OCI-LY7 (cell line): ENCODE measurements at places on chromosomes 13 and 19. TPM values are rescaled to one million over a fixed set of nuclear protein-coding genes. Genes with fewer than 3 reads are reported as not detected.

ZNF615 gene
- not detected in 2 replicates for total RNA-seq

PROZ gene
- total RNA-seq = not detected in 2 replicates

DNA sequence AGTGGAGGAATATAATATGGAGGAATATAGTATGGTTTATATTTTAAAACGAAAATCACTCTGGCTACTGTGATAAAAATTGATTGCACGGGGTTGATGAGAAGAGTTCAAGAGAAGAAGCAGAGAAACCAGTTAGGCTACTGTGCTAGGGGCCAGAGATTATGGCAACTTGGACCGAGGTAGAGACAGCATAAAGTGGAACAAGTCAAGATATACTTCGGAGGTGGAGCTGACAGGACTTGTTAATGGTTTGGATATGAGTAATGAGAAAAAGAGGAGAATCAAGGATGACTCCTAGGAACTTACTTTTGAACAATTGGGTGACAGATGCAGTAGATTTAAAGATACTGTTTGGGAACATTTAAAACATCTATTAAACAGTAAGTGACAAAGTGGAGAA, 6.6 kb upstream of the WDFY2 start:
- DNase-seq = no peak

GRCh38 chr19:17626456-17627015, 61.6 kb downstream of the UNC13A start:
- DNase-seq = no peak

THSD1 gene
- total RNA-seq = not detected in 2 replicates

- no peak for DNase-seq
Measured at GRCh38 chr13:43664700-43665191, 122.0 kb downstream of the ENOX1 start.

CLDND2 gene
- 1.4 and 1.9 TPM in 2 replicates for total RNA-seq

- DNase-seq = no peak
Measured at GRCh38 chr13:31686670-31687425, 52.5 kb upstream of the RXFP2 start.

OR7D2 gene
- total RNA-seq = not detected in 2 replicates

DNA sequence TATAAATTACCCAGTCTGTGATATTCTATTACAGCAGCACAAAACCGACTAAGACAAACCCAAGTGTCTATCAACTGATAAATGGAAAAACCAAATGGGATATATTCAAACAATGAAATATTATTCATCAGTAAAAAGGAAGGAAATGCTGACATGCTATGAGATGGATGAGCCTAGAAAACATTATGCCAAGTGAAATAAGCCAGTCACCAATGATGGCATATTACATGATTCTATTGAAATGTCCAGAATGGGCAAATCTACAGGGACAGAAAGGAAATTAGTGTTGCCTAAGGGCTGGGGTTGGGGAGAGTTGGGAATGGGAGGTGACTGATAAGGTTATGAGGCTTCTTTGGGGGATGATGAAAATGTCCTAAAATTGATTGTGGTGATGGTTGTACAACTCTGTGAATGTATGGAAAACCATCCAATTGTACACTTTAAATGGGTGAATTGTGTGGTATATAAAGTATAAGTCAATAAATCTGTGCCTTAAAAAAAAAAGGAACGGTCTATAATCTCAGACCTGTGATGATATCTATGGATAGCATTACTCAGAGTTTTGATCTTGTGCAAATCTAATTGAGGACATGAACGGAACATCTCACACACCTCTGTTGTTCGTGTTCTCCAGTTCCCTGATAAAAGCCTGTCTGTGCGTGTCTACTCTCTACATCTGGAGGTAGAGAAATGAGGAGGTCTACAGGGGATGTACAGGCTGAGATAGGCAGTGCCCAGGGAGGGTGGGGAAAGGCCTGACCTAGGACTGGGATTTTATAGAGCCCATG, 49.0 kb downstream of the TNFRSF19 start:
- DNase-seq = no peak

GRCh38 chr19:38792250-38793111, 3.5 kb downstream of the LGALS7B start:
- DNase-seq = no peak

DNA sequence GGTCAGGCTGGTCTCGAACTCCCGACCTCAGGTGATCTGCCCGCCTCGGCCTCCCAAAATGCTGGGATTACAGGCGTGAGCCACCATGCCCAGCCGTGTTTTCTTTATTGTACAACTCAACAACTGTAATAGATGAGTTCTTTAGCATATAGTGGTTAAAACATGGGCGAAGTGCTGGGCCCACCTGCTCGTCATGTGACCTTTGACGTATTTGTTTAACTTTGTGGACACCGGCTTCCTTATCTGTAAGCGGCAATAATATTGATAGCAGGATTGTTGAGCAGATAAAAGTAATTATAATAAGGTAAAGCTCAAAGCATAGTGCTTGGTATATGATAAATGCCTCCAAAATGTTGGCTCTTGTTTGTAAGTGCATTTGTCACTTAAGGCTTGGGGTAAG, 460.3 kb downstream of the KLF12 start:
- no peak for DNase-seq

GRCh38 chr13:20099319-20099718, 61.5 kb downstream of the GJA3 start:
- no peak for DNase-seq

TMIGD2 gene
- 0.44 and 0.59 TPM in 2 replicates for total RNA-seq

- no peak for DNase-seq
Measured at GRCh38 chr19:29371251-29372090, 154.3 kb upstream of the VSTM2B start.

DNA sequence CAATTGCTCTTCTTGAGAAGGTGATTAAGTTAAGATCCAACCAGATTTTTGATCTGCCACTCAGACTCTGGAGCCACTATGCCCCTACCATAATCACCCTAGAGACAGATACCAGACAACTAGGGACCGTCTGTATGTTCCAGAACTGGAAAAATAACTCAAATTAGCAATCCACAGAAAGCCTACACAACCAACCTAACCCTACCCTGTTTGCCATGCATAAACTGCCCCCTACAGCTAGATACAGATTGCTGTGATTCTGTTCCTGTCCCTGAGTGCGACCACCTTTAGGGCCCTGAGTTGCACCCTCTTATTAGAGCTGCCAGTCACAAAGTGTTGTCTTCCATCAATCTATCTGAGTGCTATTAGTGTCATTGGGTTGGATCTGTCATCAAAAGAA, 929.8 kb upstream of the SLITRK1 start:
- DNase-seq = no peak
